SW480 (cell line): ENCODE measurements at places on chromosomes 11 and 22.

DNA sequence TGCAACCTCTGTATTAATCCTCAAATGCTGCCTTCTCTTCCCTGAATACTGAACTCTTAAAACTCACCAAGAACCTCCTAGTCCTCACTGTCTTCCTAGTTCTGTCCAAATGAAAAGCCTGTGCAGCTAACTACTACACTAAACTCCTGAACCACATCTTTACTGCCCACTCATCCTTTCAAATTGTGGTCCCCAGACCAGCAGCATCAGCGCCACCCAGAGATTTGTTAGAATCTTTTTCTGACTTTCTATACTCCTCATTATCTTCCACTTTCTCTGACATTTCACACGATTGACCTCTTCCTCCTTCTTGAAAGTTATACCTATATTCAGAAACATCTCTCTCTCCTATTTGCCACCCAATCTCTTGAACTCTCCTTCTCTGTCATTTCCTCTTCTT lies 461.3 kb downstream of the DLG2 start:
- no peak for DNase-seq

- no peak for DNase-seq
Measured at GRCh38 chr11:120471131-120471530, 40.4 kb upstream of the GRIK4 start.

- DNase-seq, result no peak
Measured at GRCh38 chr11:15367695-15368094, 253.0 kb downstream of the INSC start.

- DNase-seq, result no peak
Measured at GRCh38 chr22:20604776-20605221, 97.4 kb downstream of the MED15 start.

- DNase-seq, result no peak
Measured at GRCh38 chr11:46450846-46451477, 59.4 kb upstream of the CHRM4 start.

- DNase-seq, result no peak
Measured at GRCh38 chr11:119406005-119406404, 17.0 kb downstream of the THY1 start.

- peak; percentile 31 for DNase-seq
Measured at GRCh38 chr11:62324731-62325556, 12.3 kb upstream of the ASRGL1 start.

GRCh38 chr22:50522806-50523438 lies 2.5 kb downstream of the SCO2 start:
- DNase-seq, result no peak

GRCh38 chr11:270451-271318 lies 7.5 kb upstream of the NLRP6 start:
- no peak for DNase-seq

- DNase-seq, result no peak
Measured at GRCh38 chr11:66696146-66696545, 18.5 kb upstream of the RBM4B start.

DNA sequence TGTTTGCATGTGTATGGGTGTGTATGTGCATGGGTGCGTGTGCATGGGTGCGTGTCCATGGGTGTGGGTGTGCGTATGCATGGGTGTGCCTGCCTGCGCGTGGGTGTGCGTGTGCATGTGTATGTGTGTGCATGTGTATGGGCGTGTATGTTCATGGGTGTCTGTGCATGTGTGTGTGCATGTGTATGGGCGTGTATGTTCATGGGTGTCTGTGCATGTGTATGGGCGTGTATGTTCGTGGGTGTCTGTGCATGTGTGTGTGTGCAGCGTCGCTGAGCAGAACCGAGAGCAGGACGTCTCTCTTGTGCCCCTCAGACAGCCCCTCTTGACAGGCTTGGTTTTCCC lies 13.9 kb downstream of the IL17REL start:
- DNase-seq, result no peak

DNA sequence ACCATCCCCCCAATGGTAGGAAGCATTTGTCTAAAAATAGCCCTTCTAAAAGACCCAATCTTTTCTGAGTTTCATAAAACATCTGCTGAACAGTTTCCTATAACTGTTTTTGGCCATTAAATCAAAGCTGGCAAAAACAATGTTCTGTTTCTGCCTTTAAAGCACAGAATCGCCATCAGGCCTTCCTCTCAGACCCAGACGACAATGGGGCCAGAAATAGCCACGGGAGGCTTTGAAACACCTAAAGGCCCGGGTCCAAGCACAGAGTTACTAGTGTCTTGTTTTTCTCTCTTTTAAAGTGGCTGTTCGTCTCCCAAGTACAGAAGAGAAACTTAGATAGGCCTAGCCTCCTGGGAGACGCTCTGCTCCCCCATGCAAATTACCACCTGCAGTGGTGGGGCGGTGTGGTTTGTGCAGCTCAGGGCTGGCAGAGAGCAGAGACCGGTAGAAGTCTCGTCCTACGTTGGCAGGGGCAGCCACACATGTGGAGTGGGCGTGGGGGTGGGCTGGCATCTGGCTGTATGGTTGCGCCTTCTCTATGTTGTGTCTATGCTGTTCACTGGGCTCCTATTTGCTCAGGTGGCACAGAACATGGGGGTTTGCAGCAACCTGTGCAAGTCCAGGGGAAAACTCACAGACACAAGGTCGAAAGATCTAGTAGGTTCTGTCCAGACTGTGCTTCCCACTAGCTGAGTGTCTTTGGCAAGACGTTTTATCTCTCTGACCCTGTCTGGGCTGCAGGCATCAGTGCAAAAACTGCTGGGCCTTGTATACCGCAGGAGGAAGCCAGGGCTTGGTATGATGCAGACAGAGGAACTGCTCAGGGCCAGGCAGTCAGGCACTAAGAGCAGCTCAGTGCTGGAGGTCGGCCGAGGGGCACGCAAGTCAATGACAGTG lies 23.6 kb upstream of the ETS1 start:
- DNase-seq, result no peak

DNA sequence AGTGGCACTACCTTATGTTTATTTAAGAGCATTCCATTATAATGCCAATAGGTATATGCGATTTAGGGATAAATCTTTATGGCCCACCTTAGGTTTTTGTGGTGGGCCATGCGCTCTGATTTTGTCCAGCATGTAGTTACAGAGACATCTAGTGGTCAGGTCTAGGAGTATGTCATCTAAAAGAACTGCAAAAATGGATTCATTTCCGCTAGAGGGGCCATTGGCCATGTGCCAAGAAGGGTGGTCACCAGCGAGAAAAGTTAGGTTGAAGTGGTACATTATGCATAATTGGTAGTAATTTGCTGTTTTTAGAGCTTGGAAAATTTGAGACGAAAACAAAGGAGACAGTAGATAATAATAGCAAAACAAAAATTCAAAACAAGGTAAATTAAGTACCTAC lies 27.7 kb downstream of the LRRC4C start:
- DNase-seq, result no peak

GRCh38 chr11:14413307-14414069 lies 54.5 kb upstream of the RRAS2 start:
- DNase-seq, result no peak

GRCh38 chr11:70519117-70519516 lies 120.8 kb downstream of the CTTN start:
- DNase-seq, result peak; percentile 64

- peak; percentile 11 for DNase-seq
Measured at GRCh38 chr11:120893440-120894201, 130.3 kb upstream of the TBCEL start.

- DNase-seq, result no peak
Measured at GRCh38 chr11:125939081-125939521, 6.7 kb upstream of the VSIG10L2 start.

- no peak for DNase-seq
Measured at GRCh38 chr22:31651664-31652063, 10.4 kb downstream of the PISD start.

- DNase-seq, result no peak
Measured at GRCh38 chr11:68987211-68987610, 6.4 kb upstream of the MRGPRD start.

- DNase-seq, result no peak
Measured at GRCh38 chr22:24121938-24122337, 59.3 kb upstream of the SUSD2 start.

DNA sequence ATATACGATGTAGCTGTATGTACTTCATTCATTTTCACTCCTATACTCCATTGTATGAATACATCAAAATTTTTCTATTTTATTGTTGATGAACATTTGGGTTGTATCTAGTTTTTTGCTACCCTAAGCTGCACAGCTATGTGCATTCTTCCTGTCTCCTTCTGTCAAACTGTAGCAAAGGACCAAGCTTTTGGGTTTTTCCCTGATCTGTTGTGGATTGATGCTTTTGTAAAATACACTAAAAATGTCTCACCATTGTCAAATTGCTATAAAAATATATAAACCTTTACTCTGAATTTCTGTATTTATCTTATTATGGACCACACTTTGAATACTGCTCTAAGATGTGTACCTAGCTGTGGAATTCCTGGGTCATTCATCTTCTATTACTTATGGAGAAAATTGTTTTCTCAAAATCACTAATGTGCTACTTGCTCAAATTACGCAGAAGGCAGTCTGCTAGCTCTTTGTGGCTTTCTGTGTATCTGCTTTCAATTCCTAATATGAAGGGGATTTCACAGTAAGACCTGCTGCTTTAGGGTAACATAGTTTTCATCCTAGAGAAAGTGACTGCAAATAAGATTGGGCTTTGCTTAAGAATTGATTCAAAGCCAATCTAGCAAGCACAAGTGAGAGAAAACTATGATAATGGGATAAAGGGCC lies 123.4 kb downstream of the CYP2R1 start:
- no peak for DNase-seq

GRCh38 chr11:93585758-93586157 lies 42.6 kb upstream of the SMCO4 start:
- DNase-seq, result no peak

GRCh38 chr11:76802151-76802550 lies 19.0 kb downstream of the TSKU start:
- DNase-seq, result no peak

DNA sequence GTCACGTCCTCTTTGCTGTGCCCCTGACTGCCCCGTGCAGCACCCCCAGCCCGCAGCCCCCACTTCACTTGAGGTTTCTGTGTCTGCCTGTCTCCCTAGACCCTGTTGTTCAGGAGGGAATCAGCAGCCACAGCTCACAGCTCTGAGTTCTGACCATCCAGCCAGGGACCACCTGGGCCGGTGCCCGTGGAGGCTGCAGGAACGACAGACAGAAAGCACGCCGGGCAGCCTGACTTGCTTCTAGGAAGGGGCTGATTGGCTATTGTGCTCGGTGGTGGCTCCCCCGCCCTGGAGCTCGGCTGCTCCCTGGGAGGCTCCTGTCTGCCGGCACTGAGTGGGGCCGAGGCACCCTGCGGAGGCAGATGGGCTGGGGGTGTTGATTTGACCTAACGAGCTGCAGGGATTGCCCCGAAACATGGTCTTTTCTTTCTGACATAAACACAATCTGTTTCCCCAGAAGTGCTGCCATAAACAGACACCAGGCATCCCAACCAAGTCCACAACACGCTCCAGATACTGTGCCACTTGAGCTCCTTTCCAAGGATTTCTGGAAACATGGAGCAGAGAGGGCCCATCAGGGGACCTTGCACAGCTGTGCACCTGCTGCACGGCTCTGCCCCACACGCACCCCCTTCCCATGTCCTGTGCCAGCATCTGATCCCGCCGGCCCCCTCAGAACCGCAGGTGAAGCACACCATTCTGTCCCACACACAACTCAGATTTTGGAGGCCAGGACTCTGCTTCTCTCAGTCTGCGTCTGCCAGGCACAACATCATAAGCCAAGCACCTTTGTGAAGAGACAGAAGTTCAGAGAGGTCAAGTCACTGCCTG lies 855.9 kb downstream of the TBC1D22A start:
- no peak for DNase-seq
